ENCODE measurements at places on chromosomes 2 and 18.

- DNase-seq = no peak
These were observed 99.9 kb downstream of the USP34 start for GRCh38 chr2:61371027-61371426.

DNA sequence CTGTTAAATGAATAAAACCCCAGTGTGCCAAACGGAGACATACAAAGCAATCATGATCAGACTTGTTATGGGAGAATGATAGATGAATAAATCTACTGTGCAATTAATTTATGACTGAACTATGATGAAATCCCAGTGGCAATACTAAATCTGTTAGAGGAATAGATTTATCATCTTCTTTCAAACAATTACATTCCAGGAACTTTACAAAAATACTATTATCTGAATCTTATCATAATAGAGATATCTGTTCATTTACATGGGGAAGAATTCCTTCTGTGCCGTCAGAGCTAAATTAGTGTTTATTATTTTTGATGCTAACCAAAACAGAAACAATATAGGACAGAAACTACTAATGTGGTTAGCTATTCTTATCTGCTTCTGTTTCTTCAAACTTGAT lies 208.5 kb downstream of the CAMKMT start:
- no peak for DNase-seq

GRCh38 chr2:150847578-150847977 lies 360.1 kb upstream of the RND3 start:
- no peak for DNase-seq

- no peak for DNase-seq
These were observed 210.9 kb upstream of the KLHL14 start for GRCh38 chr18:32983721-32984120.

GRCh38 chr18:57089702-57090101 lies 57.2 kb upstream of the BOD1L2 start:
- DNase-seq = no peak

DNA sequence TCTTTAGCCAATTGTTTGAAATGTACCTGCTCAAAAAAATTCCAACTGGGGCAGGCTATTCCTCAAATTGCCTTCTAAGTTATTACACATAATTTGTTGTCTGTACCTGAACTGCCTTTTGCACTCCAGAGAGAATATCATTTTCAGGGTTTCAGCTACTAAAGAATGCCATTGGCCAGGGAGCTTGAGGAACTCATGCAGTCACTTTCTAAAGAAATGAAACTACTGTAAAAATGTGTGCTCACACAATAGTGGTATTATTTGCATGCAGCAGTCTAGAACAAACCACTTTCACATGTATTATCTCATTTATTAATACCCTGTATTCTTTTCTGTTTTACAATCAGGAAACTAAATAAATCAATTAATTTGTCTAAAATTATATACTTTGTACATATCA lies 152.2 kb downstream of the PID1 start:
- DNase-seq = no peak

DNA sequence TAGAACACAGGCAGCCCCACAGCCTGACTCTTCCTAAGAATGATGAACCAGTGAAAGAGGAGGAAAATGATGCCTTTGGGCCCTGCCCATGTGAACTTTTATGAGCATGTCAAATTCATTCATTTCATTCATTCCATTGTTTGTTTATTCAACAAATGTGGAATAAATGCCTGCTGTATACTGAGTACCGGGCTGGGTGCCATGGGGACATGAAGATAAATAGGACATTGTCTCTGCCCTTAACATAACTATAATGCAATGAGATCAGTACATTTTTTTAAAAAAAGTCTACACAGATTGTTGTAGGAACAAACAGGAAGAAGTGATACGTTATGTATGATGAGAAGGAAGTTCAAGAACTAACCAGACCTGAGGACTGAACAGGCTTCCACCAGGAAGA lies 14.7 kb downstream of the MREG start:
- no peak for DNase-seq

- DNase-seq = no peak
These were observed 275.2 kb downstream of the IRS1 start for GRCh38 chr2:226524381-226524843.

DNA sequence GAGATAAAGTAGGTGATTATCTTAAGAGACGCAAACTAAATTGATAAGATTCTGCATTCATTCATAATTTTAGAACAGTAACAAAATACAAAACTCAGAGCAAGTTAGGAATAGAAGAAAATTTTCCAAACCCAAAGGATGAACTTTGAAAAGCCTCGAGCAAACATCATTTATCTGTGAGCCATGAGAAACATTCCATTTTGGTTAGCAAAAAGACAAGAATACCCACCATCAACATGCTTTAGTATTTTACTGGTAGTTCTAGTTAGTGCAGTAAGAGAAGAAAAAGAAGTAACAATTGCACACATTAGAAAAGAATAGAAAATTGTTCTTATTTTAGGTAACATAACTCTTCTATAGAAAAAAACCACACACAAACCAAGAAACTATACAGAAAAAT lies 291.3 kb upstream of the TCF4 start:
- DNase-seq = no peak
